ENCODE measurements at places on chromosomes 12 and 14.

DNA sequence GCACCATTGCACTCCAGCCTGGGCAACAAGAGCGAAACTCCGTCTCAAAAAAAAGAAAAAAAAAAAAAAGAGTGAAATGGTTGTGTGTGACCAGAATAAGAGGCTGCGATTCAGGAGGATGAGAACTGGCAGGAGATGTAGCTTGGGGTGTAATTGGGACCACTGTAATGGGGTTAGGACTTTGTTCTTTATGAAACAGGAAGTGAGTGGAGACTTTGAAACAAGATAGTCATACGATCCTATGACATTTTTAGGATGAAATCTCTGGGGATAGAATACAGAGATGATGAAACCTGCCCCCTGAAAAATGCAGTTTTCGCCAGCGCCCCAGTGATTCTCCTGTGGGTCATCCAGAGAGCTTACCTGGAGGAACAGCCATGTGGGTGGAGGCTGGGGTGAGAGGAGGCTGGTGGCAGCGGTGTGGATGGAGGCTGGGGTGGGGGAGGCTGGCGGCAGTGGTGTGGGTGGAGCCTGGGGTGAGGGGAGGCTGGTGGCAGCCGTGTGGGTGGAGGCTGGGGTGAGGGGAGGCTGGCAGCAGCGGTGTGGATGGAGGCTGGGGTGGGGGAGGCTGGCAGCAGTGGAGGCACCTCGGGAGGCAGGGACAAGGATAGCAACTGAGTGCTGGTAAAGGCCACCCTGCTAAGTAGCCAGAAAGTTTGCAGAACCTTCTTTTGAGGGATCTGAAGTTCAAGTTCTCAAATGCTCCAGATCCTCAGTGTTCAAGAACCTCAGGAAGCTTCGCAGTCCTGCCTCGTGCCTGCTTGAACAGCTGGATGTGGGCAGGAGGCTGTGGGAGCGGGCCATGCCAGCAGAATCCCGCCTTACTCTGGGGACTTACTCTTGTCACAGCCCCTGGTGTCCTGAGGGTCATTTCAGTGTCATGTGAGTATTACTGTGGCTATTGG lies 20.2 kb downstream of the FBXL14 start:
- DNase-seq: no peak

DNA sequence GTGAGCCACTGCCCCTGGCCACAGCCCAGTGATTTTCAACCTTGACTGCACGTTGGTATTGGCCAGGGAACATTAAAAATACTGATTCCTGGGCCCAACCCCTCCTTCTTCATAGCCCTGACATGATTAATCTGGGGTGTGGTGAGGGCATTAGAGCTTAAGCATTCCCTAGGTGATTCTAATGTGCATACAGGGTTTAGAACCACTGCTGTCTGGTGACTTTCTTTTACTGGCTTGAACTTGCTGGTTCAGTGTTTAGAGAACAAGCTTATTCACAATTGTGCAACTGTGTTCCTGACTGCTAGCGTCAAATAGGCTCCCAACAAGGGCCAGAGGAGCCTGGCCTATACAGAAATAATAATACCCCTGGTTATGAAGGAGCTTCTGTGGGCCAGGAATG lies 488.8 kb upstream of the CCDC196 start:
- DNase-seq: no peak

DNA sequence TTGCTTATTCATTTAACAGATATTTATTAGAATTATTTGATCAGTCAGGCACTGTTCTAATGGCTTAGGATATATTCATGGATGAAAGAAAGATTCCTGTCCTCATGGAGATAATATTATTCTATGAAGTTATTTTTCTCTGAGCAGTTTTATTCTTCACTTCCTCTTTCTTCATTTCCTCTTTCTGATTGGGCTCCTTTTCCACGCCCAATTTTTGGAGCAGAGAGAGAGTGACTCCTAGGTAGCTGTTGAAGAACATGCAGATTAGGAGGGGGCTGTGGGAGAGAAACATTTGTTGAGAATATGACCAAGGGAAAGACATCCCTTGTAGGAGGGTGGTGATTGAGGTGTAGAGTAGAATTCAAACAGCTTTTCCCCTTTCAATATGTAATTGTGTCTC lies 6.0 kb upstream of the YARS2 start:
- DNase-seq: no peak

DNA sequence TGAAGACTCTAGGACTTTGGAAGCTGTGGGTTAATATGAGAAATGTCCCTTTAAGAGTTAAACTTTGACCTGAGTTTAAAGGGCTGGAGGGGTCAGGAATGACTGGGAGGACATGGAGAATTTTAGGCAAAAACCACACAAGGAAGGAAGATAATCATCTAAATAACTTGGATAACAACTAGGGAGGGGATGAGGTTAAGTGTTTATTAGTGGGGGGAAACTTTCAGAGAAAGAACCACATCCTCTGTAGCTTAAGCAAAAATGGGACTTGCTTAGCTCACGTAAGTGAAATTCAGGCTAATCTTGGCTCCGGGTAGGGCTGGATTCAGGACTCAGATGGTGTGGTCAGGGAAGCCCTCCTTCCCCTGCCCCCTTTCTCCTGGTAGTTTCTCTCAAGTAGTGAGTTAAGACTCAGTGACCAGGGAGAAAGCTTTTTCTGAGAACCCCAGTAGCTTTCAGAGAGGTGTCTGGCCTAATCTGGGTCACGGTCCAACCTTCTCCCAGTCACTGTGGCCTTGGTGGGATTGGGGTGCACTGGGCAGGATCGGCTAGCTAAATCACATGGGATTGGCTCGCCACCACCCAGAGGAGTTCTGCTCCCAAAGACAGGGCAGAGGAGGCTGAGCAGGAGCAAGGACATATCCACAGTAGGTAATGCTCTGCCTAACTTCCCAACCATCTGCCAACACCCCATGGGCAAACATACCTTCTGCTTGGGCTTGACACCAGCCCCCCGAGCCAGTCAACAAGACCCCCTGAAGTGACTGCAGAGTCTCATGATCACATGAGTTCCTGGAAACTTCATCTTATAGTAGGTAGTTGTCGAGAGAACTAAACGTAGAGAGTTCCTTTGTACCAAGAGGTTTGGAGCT lies 52.8 kb downstream of the ARF6 start:
- DNase-seq: no peak

Measured in stimulated activated CD8-positive, alpha-beta memory T cell treated with anti-CD3 and anti-CD28 coated beads, Interleukin-2, amount 100 ng/mL, for 48 hours (primary cell).